ENCODE measurements at places on chromosomes 1 and 21.

DNA sequence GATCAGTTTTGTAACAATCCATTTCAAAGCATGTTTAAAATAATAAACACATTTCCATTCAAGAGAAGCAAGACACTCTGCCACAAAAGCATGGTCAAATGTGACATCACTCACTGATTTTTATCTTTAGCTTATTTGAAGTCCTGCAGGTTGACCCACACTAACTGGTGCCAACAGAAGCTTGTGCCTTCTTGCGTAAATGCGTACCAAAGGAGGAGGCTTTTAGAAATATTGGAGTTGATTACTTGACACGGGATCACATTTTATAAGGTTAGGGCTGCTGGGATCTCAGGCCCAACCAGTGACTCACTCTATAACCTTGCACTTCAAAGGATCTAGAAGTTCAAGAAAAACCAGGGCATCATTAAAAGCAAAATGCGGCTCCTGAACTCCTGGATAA lies 203.6 kb downstream of the PCP4 start:
- no peak for DNase-seq

- DNase-seq, result no peak
These were observed 26.9 kb downstream of the ITPKB start for GRCh38 chr1:226711976-226712741.

DNA sequence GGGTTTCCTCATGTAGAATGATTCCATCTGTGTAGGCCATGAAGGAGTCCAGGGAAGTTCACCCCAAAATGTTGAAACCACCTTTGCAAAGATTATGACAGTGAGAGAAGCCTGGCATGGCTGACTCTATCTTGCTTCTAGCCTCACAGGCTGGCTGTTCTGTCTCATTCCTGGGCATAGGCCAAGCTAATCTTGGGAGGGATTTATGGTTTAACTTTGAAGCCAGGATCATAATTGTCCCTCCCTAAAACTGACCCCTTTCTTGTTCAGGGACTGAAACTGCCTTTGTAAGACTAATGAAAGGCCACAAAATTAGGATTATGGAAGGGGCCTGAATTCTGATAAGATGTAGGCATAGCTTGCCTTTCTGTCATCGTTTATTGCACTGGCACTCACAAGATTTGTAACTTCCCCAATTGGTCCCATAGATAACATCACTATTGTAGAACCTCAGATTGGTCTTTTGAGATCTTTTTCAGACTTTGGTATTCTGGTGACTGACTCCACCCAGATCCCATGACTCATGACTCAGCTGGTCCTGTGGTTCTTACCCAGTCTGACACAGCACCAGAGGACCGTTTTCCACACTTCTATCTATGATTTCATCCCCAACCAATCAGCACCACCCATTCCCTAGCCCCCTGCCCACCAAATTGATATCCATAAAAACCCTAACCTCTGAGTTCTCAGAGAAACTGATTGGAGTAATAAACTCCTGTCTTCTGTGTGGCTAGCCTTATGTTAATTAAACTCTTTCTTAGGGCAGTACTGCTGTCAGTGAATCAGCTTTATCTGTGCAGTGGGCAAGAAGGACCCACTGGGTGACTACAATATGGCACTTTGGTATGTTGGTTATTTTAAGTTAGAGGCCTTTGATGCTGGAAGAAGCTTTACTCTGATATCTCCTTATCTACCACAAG lies 13.6 kb upstream of the LAMTOR5 start:
- DNase-seq, result peak; percentile 67

- DNase-seq, result peak; percentile 46
These were observed 210.1 kb downstream of the FGGY start for GRCh38 chr1:59506952-59507351.

DNA sequence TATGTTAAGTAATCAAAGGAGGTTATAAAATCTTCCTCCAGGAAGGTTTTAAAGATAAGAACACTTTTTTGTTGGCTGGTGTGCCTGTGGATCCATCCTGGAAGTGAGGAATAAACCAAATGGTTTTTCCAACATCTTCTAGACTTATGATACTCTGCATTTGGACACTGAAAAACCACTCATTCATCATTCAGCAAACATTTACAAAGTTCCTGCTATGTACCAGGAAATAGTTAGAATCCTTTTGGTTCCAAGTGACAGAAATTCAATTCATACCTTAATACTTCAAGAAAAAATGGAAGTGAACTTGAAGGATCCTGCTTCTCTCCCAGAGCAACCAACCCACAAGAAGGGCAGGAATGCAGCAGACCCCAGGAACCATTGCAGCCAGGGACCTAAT lies 39.6 kb upstream of the PIGC start:
- DNase-seq, result no peak

GRCh38 chr1:17765444-17766411 lies 10.6 kb downstream of the ACTL8 start:
- no peak for DNase-seq

DNA sequence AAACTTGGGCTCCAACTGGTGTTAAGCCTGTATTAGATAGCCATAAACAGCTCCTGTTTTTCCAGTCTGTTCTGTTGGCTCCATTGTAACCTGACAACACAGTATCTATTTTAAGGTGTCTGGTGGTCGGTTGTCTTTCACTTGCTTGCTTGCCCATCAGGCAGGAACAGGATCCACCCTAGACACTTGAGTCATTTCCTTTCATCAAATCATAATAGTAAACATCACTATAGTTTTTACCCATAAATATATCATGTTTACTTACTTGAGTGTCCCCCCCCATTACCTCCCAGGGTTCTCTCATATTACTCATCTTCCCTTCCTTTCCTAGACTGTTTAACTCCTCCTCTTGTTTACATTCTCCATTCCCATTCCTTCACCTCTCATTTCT lies 2.9 kb downstream of the DDI2 start:
- no peak for DNase-seq

DNA sequence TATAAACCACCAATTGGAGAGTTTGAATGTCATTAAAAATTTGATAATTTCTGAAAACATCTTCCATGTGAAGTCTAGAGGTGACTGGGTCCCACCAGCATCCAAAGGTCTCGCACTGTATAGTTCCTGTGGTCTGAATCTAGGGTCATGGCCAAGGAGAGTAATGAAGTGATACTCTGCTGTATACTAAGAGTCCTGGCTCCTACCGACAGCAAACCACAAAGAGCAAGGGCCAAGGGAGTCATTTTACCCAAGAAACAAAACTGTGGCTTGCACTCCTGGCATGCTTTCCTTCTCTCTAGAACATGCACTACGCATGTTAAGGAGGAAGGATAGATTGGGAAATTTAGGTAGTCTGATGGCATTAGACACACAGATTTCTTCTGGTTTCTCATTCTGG lies 115.6 kb downstream of the BRINP2 start:
- no peak for DNase-seq

- no peak for DNase-seq
These were observed 599.6 kb downstream of the PTPRU start for GRCh38 chr1:29835874-29836273.

DNA sequence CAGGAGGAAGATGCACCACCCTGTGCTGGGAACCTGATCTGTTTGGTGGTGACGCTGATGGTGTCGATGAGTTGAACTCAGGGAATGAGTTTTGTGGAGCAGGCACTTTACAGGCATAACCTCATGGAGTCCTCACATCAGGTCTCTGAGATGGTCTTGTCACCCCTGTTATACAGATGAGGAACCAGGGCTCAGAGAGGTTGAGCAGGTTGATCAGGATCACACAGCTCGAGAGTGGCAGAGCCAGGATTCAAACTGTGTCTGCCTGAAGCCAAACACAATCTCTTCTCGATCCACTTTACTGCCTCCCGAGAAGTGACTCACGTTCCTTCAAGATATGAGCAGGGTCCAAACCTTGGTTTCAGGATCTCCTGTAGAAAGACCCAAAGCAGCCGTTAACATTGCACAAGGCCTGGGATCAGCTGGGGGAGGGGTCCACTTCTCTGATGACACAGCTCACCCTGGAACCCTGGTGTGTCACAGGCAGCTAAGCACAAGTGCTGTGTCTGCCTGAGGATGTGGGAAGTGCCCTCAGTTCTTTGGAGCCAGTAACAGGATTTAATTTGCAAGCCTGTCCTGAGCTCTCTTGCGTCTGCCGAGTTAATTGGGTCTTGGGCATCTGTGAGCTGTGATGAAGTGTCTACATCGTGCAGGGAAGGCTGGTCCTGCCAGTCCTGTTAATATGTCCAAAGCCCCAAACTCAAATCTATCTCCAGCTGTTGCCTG lies 65.4 kb upstream of the STUM start:
- DNase-seq, result no peak

GRCh38 chr21:42937960-42938605 lies 12.7 kb upstream of the ERVH48-1 start:
- no peak for DNase-seq

DNA sequence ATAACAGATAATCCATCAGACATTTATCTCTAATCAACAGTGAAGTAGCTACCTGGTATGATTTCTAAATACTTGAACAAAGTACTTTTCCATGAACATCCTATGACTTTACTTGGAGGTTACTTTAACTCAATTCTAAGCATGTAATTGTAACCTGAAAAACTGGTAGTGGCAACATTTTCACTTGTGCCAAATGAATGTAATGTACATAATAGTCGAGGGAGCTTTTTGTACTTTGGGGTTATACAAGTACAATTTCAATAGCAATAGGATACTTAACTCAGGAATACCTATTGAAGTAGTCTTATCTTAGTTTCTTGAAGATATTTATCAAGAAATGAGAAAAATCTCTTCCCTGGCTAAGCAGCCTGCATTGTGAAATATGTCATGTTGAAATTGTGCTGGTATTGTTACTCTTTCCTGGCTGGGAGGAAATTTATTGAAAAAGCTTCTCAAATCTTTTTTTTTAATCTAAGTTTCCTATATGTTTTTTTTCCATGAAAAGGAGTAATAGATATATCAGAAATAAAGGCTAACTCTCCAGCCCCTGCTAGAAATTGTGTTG lies 33.7 kb upstream of the CACYBP start:
- no peak for DNase-seq

GRCh38 chr1:15152318-15153183 lies 996 bp upstream of the TMEM51 start:
- peak; percentile 67 for DNase-seq

- peak; percentile 49 for DNase-seq
These were observed 871 bp upstream of the ETS2 start for GRCh38 chr21:38804789-38805327.

GRCh38 chr1:67761730-67762129 lies 71.5 kb downstream of the GNG12 start:
- no peak for DNase-seq

DNA sequence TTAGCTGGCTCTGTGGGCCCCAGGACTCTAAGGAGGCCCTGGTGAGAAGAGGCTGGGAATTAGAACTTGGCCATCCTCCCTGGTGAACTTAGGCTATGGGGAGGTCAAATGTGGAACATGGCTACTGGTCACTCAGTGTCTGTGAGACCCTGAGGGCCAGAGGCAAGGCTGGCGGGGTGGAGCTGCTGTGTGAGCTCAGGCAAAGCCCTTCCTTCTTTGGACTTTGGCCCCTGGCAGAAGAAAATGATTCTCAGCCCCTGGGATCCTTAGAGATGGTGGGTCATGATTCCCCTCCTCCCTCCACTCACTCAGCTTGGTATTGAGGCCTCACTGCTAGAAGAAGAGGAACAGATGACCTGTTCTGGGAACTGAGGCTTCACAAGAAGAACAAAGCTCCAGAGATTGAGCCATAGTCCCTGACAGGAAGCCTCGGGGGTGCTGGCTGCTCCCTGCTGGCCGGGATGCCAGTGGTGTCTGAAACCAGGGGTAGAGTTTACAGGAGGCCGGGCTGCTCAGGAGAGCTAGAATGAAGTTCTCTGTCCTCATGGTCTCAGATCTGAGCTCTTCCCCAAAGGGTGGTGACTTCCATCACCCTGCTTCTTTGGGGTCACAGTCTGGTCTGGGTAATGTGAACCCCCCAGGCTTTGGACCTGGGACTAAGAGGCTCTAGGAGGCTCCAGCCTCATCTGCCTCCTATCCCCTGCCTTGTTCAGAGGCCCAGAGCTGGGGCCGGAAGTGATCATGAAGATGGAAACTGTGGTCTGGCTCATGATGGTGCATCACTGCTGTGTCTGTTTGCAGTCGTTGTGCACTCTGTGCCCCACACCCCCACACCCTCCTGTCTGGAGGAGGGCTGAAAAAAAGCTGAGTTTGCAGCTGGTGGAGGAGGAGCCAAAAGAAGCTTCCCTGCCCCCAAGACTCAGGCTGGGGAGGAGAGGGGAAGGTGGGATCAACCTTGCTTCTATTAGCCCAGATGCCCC lies 905 bp downstream of the BTBD19 start:
- peak; percentile 91 for DNase-seq

- DNase-seq, result no peak
These were observed 62.4 kb upstream of the VAV3 start for GRCh38 chr1:108027389-108027788.

Data from common myeloid progenitor, CD34-positive (primary cell).